ENCODE measurements at places on chromosomes 4 and X.

DNA sequence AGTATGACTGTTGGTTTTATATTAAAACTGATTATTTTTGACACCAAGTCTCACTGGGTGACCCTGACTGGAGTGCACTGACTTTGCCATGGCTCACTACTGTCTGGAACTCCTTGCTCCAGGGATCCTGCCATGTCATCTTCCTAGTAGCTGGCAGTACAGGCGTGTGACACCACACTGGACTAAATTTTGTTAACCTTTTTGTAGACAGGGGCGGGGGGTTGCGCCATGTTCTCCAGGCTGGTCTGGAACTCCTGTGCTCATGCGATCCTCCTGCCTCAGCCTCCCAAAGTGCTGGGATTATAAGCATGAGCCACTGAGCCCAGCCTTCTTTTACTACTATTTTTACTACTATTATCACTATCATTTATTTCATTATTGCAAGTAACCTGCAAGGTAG, 8.9 kb downstream of the XAGE1A start:
- DNase-seq = no peak

DNA sequence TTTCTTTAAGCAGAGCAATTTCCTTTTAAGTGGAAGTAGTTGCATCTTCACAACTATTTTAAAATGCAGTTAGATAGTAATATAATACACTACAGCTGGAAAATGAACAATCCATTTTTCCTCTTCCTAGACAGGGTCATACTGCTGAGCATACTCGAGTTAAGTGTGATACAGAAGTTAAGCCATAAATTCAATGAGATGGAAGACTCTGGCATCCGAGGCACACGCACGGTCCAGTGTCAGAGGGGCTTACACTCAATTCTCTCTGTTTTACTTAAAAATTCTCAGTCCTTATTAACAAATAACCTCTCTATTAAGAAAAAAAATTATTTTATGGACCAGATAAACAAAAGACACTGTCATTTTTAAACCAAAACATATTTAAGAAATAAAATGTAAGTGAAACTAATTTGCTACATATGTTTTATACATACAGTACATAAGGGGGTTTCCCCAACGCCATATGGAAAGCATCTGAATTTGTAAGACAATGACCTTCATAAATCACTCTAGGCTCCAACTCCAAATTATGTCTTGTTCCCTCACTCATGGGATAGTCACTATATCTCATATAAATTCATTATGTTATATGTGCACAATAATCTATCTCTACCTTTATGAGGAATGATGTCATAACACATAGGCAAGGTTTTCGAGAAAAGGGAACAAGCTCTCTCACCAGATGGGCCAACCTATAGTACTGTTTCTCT, 315.3 kb downstream of the PAPSS1 start:
- DNase-seq = peak; percentile 14

DNA sequence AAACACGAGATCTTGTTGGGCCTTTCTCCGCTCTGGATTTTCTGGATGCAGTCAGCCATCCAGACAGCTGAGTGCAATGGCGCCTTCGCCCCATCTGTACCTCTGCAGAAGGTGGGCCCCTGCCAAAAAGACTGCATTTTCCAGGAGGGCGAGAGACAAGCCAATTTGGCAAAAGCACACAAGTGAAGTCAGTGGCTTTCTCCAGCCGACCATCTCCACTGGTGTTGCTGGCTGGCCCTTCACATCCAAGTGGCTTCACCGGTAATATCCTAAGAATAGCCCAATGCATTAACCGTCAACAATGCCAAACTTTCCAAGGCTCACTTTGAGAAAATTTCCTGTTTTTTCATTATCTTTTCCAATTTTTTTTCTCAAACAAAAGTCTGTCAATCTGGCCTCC, 96.2 kb upstream of the MXRA5 start:
- DNase-seq = no peak

DNA sequence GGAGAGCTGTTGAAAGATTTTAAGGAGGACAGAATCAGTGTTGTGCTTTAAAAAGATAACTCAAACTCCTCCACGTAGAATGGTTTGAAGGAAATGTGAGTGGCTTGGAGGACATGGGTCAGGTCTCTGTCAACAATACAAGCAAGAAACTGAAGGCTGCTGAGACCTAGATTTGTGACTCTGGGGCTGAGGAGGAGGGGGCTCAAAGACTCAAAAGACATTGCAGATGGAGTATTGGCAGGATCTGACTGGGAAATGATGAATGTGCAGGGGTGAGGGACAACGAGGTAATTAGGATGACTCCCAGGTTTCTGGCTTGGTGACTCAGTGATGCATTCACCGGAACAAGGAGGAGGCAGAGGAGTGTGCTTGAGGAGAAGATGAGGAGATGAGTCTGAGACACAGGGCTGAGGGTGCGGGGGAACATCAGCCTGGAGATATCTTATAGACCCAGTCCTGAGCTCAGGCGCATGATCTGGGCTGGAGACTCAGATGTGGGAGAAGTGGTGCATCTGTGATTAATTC, 3.3 kb upstream of the RPS4X start:
- no peak for DNase-seq

DNA sequence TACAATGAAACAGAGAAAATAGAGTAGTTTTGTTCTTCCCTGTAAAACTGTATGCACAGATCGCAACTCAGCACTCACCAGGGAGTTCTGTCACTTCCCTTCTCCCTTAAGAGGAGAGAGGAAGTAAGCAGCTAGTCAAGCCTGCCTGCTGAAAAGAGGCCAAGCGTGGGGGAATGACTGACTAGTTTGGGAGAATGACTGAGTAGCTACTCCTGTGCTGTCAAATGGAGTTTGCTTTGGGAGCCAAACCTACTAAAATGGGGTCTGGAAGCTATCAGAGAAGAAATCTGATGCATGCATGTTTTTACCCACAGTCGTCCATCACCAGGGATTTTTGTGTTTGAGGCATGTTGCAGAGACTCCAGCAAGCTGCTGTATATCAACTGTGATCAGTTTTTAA, 54.6 kb upstream of the LHFPL1 start:
- peak; percentile 84 for DNase-seq

- no peak for DNase-seq
These were observed 325.7 kb upstream of the GIMD1 start for GRCh38 chr4:106694232-106694631.

DNA sequence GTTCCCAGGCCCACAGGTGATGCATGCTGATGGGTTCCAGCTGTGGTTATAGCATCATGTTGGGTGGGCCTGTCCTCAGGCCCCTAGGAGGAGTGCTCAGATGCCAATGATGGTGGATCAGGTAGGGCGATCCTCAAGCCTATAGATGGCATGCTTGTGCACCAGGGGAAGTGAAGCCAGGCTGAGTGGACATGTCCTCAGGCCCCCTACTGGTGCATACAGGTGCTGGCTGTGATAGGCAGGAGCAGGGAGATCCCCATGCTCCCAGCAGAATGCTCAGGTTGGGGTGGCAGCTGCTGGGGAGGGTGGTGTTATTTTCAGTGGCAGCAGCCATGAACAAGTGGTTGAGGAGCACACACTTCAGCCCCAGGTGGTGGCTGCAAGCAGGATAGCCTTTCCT, 96.0 kb downstream of the SMARCA1 start:
- no peak for DNase-seq

GRCh38 chr4:92232566-92232965, 71.2 kb upstream of the GRID2 start:
- no peak for DNase-seq

DNA sequence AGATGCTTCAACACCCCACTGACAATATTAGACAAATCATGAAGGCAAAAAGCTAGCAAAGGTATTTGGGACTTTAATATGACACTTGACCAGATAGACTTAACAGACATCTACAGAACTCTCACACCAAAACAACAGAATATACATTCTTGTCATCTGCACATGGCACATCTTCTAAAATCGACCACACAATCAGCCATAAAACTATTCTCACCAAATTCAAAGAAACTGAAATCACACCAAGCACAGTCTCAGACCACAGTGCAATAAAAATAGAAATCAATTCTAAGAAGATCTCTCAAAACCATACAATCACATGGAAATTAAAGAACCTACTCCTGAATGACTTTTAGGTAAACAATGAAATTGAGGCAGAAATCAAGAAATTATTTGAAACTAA, 340.8 kb downstream of the PPP1R2C start:
- DNase-seq = no peak

GRCh38 chr4:64095398-64095797, 313.9 kb downstream of the TECRL start:
- DNase-seq = no peak

GRCh38 chr4:88752076-88752463, 54.4 kb upstream of the NAP1L5 start:
- DNase-seq = no peak

- DNase-seq = no peak
These were observed 14.4 kb upstream of the NMU start for GRCh38 chr4:55650483-55650882.

- no peak for DNase-seq
These were observed 76.0 kb downstream of the ABLIM2 start for GRCh38 chr4:8082517-8083055.

- DNase-seq = no peak
These were observed 64.7 kb upstream of the ACSL1 start for GRCh38 chr4:184890499-184890898.

GRCh38 chr4:134911941-134912340, 710.4 kb upstream of the PABPC4L start:
- no peak for DNase-seq

- peak; percentile 88 for DNase-seq
These were observed at the start of gene AFAP1 for GRCh38 chr4:7939377-7940108. Gene AFAP1 (minus strand): TSS chr4:7939861. CDS start chr4:7872078, 67,783 bp downstream.

GRCh38 chr4:129264008-129264657, 168.2 kb downstream of the C4orf33 start:
- no peak for DNase-seq

DNA sequence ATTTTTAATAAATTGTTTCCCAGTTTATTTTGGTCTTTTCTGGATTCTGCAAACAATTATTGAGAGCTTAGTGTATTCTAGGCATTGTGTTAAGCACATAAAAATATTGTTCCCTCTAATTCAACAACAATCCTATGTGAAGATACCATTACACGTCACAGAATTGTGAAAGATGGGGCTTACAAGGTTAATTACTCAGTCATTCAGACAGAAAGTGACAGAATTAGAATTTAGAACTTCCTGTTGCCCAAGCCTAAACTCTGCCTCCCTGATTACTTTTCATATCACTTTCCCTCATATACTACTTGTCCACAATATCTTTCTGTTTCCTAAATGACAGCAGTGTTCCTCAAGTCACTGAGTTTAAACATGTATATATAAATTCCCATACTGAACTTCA, 186.7 kb upstream of the VEGFC start:
- no peak for DNase-seq

DNA sequence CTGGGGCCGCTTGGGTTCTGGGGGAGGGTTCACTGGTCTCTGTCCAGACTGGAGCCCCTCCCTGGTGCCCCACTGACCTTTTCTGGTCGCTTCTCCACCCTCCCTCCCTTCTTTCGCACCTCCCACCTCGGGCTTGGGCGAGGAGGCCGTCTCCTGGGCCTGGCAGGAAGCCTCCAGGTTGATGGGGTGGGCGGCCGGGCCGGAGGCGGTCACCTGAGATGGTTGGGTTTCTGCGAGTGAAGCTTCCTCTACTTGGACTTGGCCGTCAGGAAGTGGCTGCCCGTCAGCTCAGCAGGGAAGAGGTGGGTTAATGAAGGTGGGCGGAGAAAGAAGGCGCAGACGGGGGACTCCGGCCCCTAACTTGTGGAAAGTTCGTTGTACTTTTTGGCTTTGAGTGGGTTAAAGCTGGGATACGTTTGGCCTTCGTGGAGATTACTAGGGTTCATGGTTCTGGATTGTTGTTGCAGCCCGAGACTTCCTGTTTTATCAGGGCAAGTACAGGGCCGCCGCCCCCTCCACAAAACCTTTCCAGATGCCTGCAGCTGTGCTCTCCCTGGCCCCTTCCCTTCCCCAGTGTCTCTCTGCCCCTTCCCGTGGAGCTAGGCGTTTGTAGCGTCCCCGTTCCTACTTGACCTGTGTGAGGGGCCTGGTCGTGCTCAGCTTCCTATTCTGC, 1.2 kb downstream of the AKAP17A start:
- peak; percentile 7 for DNase-seq

DNA sequence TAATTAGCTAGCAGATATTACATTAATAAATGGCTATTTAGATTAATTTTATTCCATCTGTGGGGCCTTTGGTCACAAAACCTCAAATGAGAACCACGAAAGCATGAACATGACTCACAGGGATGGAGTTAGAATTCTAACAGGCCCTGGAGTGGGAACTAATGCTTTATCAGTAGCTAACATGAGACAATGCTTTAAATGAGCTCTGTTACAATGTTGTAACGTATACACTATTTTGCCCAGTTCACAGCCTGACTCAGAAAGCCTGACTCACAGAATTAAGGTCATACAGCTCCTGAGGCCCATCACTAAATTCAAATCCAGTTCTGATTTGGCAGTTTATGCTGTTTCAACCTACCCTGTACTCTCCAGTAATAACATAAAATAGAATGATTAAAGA, 23.2 kb downstream of the VEGFC start:
- DNase-seq = peak; percentile 93

GRCh38 chr4:128378668-128379067, 91.1 kb upstream of the PGRMC2 start:
- no peak for DNase-seq

- peak; percentile 80 for DNase-seq
These were observed 99.3 kb downstream of the ANXA5 start for GRCh38 chr4:121597346-121597934.

DNA sequence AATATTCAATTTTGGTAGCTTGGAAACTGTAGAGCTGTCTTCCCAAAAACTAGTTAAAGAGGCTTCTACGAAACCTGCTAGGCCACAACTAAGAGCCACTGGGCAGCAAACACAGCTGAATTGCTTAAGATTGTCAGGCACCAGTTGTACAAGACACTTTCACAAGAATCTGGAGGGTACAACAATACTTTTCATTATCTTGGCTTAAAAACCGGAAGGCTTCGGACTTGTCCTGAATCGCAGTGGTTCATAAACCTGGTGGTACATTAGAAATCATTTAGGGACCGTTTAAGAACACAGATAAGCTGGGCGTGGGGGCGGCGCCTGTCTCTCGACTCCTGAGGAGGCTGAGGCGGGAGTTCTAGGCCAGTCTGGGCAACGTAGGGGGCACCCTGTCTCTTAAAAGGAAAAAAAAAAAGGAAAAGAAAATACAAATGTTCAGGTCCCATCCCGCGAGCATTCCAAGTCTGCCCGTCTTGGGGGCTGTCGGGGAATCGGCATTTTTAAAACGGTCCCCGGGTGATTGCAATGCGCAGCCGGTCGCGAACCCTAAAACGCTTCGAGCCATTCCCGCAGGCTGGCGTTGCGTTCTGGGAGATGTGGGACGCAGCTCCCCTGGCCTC, 763 bp downstream of the PYURF start:
- DNase-seq = no peak

DNA sequence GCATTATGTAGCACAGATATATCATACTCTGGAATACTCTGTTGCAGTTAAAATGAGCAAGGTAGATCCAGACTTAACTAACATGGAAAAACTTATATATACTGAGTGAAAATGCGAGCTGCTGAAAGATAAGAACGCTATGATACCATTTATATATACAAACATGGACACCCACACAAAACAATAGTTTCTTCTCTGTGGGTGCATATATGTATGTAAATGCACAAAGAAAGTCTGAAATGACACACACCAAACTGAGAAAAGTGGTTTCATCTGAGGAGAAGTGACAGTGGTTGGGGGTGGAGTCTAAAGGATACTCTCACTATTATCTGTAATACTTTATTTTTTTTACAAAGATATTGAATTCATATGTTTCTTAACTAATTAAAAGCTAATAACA, 12.2 kb upstream of the FGF2 start:
- no peak for DNase-seq

- no peak for DNase-seq
These were observed 11.8 kb downstream of the NUDT11 start for GRCh38 chrX:51484616-51485015.

Measured in fibroblast of upper back skin (primary cell).